Pulmonary artery endothelial cell (primary cell): ENCODE measurements at places on chromosomes 6 and 20.

DNA sequence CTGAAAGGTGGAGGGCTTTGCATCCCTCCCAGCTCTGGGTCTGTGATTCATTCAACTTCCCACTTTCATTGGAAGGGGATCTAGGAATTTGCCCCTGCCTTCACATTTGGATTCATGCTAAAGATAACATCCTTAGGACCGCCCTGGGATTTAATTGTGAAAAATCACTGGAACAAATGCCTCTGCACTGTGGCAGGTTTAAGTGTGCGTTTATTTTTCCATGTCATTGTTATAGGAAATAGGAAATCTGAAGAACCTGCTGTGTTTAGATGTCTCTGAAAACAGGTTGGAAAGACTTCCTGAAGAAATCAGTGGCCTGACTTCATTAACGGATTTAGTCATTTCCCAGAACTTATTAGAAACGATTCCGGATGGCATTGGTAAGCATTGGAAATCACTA lies 104.7 kb downstream of the LRRC1 start:
- peak; percentile 81 for DNase-seq

DNA sequence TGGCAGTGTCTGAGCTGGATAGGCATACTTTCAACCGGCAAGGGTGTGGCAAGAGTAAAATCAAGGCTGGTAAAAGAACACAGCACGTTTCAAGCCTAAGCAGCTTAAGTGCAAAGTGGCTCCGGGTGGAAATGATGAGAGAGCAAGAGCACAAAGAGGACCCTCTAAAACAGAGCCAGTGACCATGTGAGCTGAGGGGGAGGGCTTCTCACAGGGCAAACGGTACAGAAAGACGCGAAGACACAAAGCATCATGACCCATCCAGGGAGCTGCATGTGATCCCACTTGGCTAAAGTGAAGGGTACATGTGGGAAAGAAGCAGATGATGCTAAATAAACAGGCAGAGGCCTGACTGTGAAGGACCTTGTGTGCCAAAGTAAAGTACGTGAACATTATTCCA lies 25.7 kb downstream of the FKBP5 start:
- no peak for DNase-seq

- DNase-seq = no peak
Observed at GRCh38 chr20:54717983-54718382, 242.6 kb downstream of the DOK5 start.

- DNase-seq = no peak
Observed at GRCh38 chr20:8331740-8332412, 199.8 kb downstream of the PLCB1 start.

DNA sequence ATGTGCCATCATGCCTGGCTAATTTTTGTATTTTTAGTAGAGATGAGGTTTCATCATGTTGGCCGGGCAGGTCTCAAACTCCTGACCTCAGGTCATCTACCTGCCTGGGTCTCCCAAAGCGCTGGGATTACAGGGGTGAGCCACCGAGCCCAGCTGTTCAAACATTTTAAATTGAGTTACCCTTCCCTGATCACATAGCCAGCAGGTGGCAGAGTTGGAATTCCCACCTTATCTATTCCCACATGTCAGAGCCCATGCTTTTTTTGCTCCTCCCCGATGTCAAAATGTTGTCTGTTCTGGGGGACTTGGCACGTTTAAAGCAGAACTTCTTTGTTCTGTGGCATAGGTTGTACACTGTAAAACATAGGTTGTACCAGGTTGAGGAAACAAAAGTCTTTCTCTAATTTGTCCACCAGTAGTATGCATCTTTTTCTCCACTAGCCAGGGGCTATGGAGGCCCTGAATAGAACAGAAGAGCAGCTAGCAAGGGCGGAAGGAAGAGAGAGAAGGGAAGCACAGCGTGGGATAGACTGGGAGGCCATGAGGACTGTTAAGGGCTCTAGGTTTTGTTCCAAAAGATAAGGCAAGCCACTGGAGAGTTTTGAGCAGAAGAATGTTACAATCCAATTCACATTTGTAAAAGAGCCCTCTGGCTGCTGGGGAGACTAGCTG lies 7.3 kb upstream of the LBP start:
- no peak for DNase-seq

DNA sequence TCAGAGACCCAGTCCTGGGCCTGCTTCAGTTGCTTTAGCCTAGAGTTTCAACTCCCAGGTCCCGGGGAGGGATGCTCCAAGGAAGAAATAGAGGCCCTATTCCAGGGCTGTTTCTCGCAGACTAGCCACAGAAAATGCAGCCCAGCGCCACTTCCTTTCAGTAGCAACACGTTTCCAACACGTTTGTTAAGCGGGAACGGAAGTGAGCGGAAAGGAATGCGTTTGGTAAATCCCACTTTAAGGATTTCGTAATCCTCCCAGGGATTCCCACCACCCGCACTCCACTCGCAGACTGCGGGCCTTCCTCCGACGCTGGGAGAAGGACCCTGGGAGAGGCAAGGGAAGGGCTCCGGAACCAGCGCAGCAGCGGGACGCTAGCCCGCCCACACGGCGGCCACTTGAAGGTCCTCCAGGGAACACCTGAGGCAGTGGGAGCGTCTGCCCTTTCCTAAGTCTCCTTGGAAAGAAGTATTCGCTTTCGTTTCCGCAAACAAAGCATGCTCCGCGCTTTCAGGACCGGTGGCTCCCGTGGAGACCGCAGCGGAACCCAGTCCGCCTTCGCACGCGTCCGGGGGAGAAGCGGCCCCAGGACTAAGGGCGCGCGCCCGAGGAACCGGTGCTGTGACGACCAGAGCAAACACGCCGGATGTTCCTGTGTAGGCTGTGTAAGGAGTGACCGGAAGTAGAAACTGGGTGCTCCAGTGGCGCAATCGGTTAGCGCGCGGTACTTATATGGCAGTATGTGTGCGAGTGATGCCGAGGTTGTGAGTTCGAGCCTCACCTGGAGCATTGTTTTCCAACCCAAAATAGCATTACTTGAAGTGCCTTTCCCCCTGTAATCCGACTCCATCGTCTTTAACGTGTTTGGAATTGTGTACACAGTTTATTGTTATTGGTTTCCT lies 227.6 kb upstream of the PRSS16 start:
- DNase-seq = peak; percentile 30

GRCh38 chr20:41798930-41799502 lies 180.8 kb upstream of the CHD6 start:
- no peak for DNase-seq

- no peak for DNase-seq
Observed at GRCh38 chr6:44304282-44305199, 8.6 kb downstream of the AARS2 start.

DNA sequence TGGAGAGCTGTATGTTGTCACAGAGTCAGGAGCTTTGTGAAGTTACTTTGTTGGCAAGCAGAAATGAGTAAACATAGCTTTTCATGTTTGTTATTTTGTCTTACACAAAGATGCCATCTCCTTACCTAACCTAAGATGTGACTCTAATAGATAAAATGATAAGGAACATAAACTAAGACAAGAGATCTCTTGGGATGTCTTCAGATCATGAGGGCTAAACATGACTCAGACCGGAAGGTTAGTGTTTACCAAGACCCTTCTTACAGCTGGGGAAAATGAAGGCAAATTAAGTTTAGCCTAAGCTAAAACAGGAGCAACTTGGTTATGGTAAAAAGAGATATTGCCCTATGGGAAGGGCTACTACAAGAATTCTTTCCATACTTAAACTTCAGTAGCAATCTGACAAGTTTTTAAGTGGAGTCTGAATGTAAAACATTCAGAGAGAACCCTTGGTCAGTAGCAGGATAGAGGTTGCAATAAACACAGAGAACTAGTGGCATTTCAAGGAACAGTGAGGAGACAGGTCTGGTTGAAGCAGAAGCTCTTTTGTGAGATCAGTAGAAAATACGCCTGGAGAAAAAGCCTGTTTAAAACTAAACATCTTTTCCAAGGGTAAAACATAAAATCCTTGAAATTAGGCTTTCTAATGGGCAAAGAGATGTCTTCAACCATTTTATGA lies 29.9 kb downstream of the SGK1 start:
- DNase-seq = no peak

DNA sequence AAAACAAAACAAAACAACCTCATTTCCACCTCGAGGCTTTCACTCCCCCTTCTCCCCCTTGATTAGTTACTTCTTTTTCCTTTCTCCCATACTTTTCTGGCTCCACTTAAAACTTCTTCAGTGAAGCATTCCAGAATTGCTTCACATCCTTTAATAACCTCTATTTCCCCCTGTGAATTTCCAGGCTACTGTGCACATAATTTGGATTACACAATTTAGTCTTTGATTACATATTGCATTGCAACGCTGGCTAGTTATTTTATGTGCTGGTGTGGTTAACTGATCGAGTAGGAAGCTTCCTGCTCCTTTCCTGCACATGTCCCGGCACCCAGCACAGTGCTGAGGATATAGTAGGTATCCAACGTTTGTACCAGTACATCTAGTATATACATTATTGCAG lies 28.1 kb upstream of the EEF1E1 start:
- no peak for DNase-seq

- no peak for DNase-seq
Observed at GRCh38 chr6:116507324-116507723, 4.1 kb upstream of the CALHM5 start.

DNA sequence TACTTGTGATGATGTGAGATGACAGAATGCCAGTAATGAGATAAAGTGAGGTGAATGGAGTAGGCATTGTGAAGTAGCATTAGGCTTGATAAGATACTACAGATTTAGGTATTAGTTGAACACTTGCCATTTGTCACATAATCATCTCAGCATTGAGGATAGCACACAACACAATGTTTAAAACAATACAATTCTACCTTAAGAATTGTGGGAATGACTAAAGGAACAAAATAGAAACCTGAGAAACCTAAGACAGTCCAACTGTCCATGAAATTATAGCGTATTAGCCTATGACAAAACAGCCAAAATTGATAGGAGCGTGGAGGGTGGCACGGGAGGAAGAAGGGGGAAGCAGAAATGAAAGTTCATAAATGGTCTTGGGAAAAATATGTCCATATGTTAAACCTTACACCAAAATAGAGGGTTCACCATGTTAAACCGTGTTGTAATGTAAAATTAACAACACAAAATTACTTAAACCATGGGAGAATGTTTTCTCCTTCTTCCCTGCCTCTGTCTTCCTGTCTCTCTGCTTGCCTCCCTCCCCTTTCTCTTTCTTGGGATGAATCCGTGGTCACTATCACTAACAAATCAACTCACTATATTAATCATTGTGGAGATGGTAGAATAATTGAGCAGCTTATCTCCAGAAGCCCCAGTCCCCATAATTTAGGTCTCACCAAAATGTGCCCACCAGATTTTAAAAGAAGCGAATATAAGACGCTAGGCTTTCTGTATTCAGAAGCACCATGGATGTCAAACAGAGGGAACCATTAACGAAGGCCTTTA lies 33.0 kb upstream of the HFE start:
- DNase-seq = no peak
